ENCODE measurements at places on chromosomes 2 and 18.

- peak; percentile 62 for DNase-seq
Measured at GRCh38 chr2:199922856-199923255, 11.8 kb downstream of the C2orf69 start.

DNA sequence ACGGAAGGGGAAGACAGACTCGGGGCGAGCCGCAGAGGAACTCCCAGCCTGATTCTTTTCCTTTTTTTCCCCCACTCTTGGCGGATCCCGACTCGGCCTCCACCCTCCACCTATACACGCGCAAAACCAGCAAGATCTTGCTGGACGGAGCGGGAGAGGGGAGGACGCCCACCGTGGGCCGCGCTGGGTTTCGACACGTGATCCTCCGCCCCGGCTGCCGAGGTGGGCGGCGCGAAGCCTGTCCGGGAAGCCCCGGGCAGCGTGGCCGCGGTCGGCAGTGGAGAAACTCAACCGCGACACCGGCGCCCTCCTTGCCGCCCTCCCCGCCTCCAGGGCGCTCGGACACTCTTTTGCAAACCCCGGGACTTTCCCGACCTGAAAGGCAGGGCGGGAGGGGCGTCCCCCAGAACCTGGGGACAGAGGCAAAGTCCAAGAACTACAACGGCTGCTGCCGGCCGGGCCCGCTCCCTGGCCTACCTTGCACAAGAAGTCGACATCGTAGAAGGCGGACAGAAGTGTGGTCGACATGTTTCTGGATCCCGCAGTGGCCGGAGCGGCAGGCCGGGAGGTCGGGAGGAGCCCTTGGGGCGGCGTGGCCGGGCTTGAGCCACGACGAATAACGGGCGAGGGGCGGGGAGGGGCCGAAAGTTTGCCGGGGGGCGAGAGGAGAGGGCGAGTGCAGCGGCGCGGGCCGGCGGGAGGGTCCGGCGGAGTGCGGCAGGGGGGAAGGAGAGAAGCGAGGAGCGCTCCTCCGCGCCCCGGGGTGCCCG lies 433 bp downstream of the ZFP36L2 start:
- peak; percentile 69 for DNase-seq

DNA sequence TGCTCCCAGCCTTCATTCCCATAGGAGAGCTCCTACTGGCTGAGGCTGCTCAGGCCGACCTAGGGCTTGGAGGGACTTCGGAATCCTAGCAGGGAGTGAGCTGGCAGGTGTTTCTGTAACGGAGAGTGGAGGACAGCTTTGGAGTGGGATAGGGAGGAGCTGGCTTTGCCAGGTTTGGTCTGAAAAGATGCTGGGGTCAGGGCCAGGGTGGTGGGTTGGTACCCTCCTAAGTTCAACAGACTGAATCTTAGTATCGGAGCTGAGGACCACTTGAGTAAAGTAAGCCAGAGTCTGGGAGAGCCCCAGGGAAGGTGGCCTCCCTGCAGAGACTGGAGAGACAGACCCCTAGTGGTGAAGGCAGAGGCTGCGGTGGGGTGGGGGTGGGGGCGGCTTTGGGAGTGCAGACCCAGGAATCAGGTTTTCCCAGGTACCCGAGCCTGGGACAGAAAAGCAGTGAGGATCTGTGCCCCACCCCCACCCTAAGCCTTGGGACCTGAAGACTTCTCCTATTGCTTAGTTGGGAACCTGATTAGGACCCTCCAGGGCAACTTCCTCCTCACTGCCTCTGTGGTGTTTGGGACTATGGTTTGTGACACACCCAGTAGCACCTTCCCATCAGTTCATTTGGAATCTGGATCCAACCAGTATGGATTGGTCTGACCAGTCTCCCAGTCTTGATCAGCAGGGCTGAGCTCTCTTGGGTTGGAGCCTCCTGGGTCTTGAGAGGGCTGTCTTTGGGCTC lies 3.0 kb downstream of the CNNM4 start:
- no peak for DNase-seq

- DNase-seq: no peak
Measured at GRCh38 chr2:47075361-47076125, 79.6 kb downstream of the STPG4 start.

DNA sequence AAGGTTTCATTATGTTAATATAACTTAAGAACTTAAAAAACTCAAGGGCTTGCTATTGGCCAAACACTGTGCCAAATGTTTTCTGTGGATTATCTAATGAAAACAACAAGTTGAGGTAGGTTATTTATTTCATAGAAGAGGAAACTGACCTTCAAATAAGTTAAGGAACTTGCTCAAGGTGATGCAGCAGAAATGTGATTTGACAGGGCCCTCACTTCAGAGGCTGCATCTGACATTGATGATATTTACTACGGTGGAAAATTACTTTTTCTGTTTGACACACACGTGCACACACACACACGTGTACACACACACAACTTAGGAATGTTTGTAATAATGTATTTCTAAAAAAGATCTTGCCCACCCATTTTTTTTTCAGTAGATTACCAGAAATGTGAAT lies 137.2 kb upstream of the CXCR4 start:
- no peak for DNase-seq

DNA sequence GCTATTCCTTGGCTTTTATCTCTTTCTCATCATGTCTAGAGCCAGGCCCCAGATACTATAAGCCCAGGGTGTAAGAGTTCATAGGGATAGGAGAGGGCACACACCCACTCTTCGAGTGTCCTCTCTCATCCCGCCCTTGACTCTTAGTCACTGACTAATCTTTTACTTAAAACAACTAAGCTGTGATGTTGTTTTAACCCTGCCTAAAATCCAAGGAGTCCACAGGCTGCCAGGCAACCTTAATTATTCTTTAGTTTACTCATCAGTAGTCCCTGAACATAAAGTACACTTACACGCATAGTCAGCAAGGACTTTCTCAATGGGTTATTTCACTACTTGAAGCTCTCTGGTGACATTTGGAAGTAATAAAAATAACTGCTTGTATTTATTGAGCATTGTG lies 28.4 kb downstream of the GREB1L start:
- DNase-seq: peak; percentile 33

- DNase-seq: no peak
Measured at GRCh38 chr2:162967811-162968210, 129.2 kb upstream of the KCNH7 start.

- DNase-seq: no peak
Measured at GRCh38 chr2:15834381-15835031, 105.8 kb upstream of the MYCN start.

DNA sequence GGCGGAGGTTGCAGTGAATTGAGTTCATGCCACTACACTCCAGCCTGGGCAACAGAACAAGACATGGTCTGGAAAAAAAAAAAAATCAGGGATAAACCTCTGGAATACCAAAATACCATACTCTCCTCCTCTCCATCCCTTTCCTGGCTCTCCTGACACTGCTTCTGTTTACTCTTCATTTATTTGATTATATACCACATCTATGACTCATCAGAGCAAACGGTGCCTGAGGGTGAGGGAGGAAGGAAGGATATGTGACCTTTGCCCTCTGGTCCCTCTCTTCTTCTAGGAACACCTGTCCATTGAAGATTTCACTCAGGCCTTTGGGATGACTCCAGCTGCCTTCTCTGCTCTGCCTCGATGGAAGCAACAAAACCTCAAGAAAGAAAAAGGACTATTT lies 30.0 kb downstream of the VIL1 start:
- peak; percentile 30 for DNase-seq

Data from fibroblast of villous mesenchyme (primary cell).